Stimulated activated CD4-positive, alpha-beta T cell treated with anti-CD3 and anti-CD28 coated beads, Interleukin-1b, Interleukin-23, amount 100 ng/mL, for 1 hour (primary cell): ENCODE measurements at places on chromosomes 12 and 14.

DNA sequence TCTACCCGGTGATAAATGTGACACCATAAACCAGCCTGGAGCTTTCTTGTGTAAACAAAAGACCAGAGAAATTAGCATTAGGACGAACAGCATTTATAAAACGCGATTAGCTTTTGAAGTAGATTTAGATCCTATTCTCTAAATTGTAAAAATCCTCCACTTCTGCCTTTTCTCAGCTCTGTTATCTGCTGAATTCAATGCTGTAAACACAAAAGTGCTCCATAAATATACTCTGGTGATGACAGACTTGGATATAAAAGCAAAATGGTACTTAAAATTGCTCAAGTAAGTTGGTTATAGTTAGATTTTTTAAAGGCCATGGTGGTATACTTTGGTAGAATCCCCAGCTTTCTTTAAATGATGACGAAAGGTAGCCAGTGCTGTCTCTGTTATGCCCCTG lies 114.6 kb upstream of the RMST start:
- DNase-seq: no peak

DNA sequence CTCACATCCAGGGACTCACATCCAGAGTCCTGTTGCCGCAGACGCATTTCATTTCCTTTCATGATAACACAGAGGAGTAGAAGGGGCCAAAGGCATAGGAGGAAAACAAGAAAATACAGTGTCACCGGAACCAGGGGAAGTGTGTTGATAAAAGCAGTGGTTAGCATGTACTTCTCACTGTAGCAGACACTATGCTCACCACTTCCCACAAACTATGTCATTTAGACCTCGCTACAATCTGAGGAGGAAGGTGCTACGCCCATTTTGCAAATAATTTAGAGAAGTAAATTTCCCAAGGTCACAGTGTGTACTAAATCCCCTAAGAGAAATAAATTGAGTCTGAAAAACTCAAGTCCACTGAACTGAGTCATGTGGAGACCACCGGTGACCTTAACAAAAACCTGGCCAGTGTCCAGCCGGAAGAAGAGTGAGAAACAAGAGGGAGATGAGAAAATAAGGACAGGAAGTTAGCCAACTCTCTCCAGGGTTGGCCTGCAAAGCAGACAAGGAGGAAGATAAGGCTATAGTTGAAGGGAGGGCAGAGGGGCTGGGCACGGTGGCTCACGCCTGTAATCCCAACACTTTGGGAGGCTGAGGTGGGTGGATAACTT lies 25.8 kb upstream of the TMCC3 start:
- DNase-seq: no peak

GRCh38 chr14:29518335-29518734 lies 409.3 kb downstream of the PRKD1 start:
- no peak for DNase-seq

- DNase-seq: no peak
Measured at GRCh38 chr14:65704437-65704836, 291.9 kb downstream of the FUT8 start.

- DNase-seq: no peak
Measured at GRCh38 chr12:86015026-86015425, 140.9 kb downstream of the NTS start.

GRCh38 chr12:125104982-125105381 lies 39.7 kb downstream of the AACS start:
- DNase-seq: no peak

DNA sequence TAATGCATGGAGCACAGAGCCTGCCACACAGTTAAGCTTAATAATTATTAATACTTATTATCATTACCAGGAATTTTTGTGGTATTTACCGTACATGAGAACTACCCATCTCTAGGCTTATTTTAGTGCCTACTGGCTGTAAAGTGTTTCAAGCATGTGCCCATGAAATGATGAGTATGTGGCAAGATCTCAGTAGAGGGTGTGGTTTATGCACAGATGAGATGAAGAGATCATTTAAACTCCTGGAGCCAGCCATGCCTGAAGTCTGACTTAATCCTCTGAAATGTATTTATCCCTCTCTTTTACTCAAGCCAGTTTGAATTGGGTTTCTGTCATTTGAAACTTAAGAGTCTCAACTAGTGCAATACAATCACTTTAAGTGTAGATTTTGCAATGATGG lies 60.2 kb downstream of the DAO start:
- no peak for DNase-seq

DNA sequence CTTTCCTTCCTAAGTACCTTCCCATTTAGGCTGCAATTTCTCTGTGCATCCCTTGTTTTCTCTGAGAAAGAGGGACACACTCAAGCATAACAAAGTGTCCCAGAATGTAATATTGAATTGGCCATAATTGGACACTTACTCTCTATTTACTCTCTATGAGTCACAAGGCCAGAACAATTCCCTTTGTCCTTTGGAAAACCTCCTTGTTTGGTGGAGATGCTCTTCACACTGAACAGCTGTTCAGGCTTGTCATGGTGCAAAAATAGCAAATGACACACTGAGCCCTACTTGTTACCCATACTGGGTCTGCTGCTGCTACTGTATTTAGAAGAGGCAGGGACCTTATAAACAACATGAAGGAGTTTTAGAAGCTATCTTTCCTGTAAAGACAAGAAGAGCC lies 1590.5 kb upstream of the TMEM132C start:
- DNase-seq: no peak

DNA sequence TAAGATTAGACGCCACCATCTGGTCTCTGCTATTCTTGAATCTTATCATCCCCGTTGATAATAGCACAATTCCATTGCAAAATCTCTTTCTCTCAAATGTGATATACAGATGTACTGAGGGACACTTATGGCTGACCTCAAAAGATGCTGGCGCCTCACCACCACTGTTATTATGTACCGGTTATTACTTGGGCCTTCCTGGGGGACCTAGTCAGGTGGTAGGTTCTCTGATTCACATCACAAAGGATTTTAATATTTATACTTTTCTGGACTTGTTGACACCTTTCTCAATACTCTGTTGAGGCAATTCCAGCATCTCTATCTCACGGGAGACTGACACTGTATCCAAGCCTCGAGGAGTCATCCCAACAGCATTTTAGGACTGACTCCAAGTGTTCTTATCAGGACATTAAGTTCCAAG lies 21.3 kb upstream of the FAM234B start:
- no peak for DNase-seq

DNA sequence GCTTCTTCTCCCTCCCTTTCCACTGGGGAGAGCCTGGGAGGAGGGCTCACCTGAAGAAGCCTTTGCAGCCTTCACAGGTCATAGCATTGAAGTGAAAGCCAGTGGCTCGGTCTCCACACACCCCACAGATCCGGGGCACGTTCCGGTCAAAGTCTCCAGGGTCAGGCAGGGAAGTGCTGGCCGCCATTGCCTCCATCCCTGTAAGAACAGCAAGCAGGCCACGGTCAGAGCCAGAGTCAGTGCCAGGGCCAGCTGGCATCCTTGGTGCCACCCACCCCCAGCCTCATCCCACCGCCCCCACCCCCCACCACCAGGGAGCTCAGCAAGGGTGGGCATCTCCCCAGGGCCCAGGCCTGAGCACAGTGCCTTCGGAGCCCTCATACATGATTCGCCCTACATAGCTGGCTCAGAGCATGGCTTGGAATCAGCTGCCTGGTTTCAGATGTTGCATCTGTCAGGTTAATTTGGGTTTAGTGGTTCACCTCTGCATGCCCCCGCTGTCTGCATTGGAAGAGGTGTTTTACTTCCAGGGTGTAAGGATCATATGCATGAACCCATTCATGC lies 25.8 kb downstream of the VDR start:
- no peak for DNase-seq

- no peak for DNase-seq
Measured at GRCh38 chr12:69101505-69101904, 137.9 kb upstream of the CPSF6 start.

GRCh38 chr12:50224026-50224692 lies 57.0 kb upstream of the CERS5 start:
- no peak for DNase-seq

DNA sequence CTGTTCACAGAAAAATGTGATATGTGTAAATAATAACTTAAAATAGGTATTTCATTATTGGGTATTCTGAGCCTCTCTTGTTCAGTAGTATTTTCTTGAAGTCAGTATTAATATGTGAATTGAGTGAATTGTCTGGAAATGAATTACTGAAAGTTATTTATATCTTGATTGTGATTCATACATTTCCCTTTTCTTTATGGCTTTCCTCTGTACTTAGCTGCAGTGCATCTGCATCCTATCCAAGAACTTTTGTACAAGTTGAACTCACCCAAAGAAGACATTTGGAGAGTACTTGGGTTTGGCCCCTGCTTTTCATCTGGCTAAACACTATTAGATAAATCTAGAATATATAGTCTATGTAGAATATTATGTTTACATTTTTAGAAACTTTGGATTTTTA lies 326.0 kb downstream of the RAD51B start:
- DNase-seq: no peak

GRCh38 chr12:2117541-2117940 lies 64.8 kb downstream of the CACNA1C start:
- no peak for DNase-seq

GRCh38 chr12:42539696-42540095 lies 49.9 kb downstream of the PRICKLE1 start:
- DNase-seq: no peak

GRCh38 chr14:32073537-32074189 lies 3.4 kb upstream of the ARHGAP5 start:
- no peak for DNase-seq

GRCh38 chr12:25940886-25941285 lies 17.6 kb upstream of the RASSF8 start:
- no peak for DNase-seq

DNA sequence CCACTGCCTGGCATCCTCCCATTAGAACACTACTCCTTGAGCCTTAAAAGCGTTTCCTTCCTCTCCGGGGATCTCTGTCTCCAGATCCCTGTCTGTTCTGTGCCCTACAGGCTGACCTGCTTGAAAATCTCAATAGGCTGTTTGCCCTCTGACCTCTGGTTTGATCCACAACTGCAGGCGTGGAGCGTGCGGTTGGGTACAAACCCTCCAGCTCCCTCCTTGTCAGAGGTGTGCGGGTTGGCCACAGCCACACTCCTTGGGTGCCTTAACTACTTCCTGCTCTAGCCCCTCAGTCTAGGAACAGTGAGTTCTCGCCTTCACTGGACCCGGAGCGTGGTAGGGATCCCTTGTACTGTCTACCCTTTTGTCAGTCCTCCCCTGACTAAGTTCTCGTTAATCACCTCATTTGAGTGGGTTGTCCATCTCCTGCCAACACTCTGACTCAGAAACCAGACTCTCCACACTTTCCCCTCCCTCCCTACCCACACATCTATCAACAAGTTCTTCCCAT lies 33.1 kb downstream of the CMKLR1 start:
- DNase-seq: no peak

DNA sequence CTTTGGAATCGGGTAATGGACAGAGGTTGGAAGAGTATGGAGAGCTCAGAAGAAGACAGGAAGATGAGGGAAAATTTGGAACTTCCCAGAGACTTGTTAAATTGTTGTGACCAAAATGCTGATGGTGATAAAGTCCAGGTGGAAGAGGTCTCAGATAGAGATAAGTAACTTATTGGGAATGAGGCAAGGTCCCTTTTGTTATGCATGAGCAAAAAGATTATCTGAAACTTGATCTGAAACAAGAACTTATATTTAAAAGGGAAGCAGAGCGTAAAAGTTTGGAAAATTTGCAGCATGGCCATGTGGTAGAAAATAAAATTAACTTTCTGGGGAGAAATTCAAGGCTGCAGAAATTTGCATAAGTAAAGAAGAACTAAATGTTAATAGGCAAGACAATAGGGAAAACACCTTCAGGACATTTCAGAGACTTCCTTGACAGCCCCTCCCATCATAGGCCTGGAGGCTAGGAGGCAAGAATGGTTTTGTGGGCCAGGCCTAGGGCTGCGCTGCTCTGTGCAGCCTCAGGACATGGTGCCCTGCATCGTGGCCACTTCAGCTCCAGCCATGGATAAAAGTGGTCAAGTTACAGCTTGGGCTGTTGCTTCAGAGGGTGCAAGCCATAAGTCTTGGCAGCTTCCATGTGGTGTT lies 425.7 kb upstream of the PRICKLE1 start:
- no peak for DNase-seq

- no peak for DNase-seq
Measured at GRCh38 chr14:45868377-45868776, 615.4 kb upstream of the MIS18BP1 start.

GRCh38 chr12:114318984-114319383 lies 87.0 kb downstream of the TBX5 start:
- no peak for DNase-seq

- DNase-seq: no peak
Measured at GRCh38 chr14:60865378-60866127, 115.3 kb downstream of the TRMT5 start.

DNA sequence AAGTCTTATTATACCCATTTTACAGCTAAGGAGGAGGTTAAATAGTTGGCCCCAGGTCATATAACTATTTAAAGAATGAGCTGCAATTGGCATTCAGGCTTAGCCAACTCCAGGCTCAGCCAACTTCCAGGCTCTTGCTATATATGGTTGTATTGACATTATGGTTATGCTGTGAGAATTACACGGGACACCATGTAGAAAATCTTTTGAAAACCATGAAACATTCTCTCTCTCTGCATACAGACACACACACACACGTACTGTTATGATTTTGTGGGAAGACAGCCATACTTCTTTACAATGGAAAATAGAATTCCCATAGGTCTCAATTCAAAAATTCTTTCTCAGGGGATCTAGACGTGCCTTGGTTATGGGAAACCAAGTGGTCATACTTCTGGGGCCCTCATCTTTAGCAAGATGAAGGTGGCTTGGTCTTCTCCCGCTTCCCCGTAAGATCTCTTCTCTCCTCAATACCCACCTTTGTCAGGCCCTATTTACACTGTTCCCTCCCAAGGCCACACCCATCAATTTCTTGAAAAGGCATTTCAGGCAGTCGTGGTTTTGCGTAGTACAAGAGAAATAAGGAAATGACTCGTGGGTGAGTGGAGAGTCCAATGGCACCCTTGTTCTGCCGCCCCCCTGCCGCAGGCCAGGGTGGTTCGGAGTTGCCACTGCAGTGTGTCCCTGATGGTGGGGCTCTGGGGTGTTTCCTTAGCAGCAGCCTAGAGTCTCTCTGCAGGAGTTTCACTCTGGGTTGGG lies 10.0 kb upstream of the GPRC5A start:
- DNase-seq: no peak

GRCh38 chr14:94636744-94637412 lies 24.7 kb downstream of the SERPINA3 start:
- no peak for DNase-seq

- no peak for DNase-seq
Measured at GRCh38 chr14:63650256-63650952, 8.7 kb upstream of the WDR89 start.

DNA sequence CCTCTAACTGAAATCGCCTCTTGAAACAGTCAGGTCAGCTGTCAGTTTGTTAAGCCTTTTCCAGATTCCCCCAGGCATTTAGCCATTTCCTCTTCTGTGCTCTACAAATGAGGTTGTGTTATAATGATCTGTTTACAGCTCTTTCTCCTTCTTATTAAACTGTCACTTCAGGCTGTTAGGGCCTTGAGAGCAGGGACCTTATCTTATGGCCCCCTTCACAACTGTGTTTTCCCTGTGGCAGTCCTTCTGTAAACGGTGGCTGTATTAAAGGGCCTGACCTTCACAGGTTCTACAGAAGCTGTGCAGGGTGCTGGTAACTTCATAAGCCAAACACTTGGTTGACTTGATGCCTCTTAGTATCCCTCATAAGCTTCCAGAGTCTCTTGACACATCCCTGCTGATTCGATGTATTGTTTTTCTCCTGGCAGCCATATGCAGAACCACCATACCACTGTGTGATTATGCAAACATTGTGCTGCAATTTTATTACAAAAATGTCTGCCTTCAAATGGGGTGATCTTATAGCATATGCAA lies 104.7 kb downstream of the PLEKHA5 start:
- DNase-seq: no peak
